ENCODE measurements at places on chromosomes 11 and 22. TPM values are rescaled to one million over a fixed set of nuclear protein-coding genes. Genes with fewer than 3 reads are reported as not detected.

Gene ENDOD1
- 43.0 TPM for total RNA-seq

Gene MUC2
- total RNA-seq, result not detected

Gene CD248
- 107 TPM for total RNA-seq

GRCh38 chr11:61657566-61658290, 22.5 kb upstream of the DAGLA start:
- H3K27ac ChIP-seq, result no peak overlapping the region
- DNase-seq, result no peak
- H3K27me3 ChIP-seq, result peaks cover 18% of the 10 kb centered on the region
- no peaks in the 10 kb centered on the region for H3K4me1 ChIP-seq
- H3K36me3 ChIP-seq, result no peaks in the 10 kb centered on the region

GRCh38 chr22:30196141-30196879, 50.2 kb downstream of the LIF start:
- peaks cover 36% of the 10 kb centered on the region for H3K4me1 ChIP-seq
- peak overlapping the region; percentile 100 for H3K27ac ChIP-seq
- DNase-seq, result peak; percentile 92
- no peaks in the 10 kb centered on the region for H3K27me3 ChIP-seq
- peak overlapping the region; percentile 21 for H3K4me3 ChIP-seq

GRCh38 chr22:19374410-19374809, 57.1 kb downstream of the HIRA start:
- H3K36me3 ChIP-seq, result peaks cover 79% of the 10 kb centered on the region
- DNase-seq, result no peak
- H3K27me3 ChIP-seq, result no peaks in the 10 kb centered on the region

GRCh38 chr22:21714786-21715185, 20.8 kb downstream of the YPEL1 start:
- no peak overlapping the region for H3K4me3 ChIP-seq
- DNase-seq, result peak; percentile 19
- no peak overlapping the region for H3K27ac ChIP-seq

GRCh38 chr11:69497221-69497787, 15.8 kb downstream of the LINC01488 start:
- DNase-seq, result peak; percentile 100
- H3K27me3 ChIP-seq, result no peaks in the 10 kb centered on the region
- H3K4me3 ChIP-seq, result peak overlapping the region; percentile 28
- H3K36me3 ChIP-seq, result no peaks in the 10 kb centered on the region
- H3K4me1 ChIP-seq, result peaks cover 12% of the 10 kb centered on the region
- peak overlapping the region; percentile 53 for H3K27ac ChIP-seq

GRCh38 chr11:72305891-72306585, 62.1 kb upstream of the PHOX2A start:
- H3K4me1 ChIP-seq, result peaks cover 24% of the 10 kb centered on the region
- H3K27me3 ChIP-seq, result no peaks in the 10 kb centered on the region
- H3K36me3 ChIP-seq, result peaks cover 10% of the 10 kb centered on the region
- no peak overlapping the region for H3K4me3 ChIP-seq
- DNase-seq, result peak; percentile 60

GRCh38 chr22:45645526-45646414, 25.9 kb upstream of the ATXN10 start:
- H3K4me3 ChIP-seq, result peak overlapping the region; percentile 59
- no peaks in the 10 kb centered on the region for H3K36me3 ChIP-seq
- peaks cover 5% of the 10 kb centered on the region for H3K4me1 ChIP-seq

Measured in osteoblast (primary cell).